Hematopoietic multipotent progenitor cell treated with erythropoietin and hydrocortisone succinate and interleukin-3 and kit ligand, for 4 days (in vitro differentiated cells): ENCODE measurements at places on chromosomes 11 and 22.
A peak's percentile ranks its signal among the peaks of the same experiment; 100 is the strongest.

DNA sequence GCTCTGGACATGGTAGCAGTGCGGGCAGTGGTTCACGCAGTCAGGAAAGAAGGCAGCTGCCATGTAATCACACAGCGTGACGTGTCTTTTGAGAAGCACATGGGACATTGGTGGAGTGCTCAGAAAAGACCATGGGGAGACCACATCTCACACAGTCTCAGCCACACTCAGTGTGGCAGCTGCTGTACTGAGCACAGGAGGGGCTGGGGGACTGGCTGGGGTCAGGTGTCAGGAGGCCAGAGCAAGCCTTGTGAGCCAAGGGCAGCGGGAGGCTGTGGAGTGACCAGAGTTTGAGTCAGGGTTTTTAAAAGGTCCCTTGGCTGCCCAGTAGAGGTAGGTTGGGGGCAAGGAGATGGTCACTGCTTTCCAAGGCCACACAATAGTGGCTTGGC, 18.5 kb downstream of the CLDN5 start:
- DNase-seq: no peak

GRCh38 chr22:40727070-40727963, 48.0 kb downstream of the MCHR1 start:
- DNase-seq: no peak

- peak; percentile 14 for DNase-seq
Measured at GRCh38 chr11:111414267-111414931, 35.3 kb upstream of the POU2AF1 start.

DNA sequence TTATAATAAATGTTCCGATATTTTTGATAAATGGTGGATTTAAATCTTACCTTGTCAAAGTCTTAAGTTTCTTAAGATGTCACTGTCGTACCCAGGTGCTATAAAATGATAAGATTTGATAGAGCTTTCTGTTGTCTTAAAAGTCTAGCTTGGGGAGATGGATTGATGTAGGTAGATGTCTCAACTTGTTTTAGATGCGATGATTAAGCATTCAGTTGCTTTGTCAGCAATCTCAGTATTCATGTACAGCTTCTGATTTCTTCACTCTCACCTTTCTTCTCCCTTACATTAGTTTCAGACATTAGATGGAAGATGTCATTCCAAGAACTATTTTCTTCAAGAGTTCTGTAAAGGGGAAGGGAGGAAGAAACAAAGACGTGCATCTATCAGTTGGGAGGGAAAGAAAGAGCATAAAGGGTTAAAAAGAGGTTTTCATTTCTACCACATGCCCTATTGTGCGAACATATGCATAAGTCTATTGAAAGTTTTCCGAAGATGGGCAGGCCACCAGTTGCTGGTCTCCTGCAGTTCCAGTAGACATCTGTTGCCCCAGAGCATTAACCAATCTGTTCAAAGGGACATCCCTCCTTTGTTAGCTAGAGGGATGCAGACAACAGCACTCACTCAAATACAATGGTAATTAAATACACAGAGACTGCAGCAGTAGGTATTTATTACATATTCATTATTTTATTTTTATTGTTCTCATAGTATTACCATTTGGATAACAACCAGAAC, 38.4 kb downstream of the ZC3H12C start:
- DNase-seq: no peak

DNA sequence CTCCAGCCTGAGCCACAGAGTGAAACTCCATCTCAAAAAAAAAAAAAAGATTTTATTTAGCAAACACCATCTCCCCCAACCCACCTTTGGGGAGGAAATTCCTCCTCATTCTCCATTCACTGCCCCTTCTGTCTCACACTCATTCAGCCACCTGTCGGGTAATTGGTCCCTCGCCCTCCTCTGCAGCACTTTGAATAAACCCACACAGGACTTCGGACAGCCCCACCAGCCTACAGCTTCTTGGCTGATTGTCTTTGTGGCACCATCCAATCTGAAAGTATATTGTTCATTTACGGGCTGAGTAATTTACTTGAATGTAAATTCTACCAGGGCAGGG, 7.5 kb upstream of the GGA1 start:
- DNase-seq: no peak

DNA sequence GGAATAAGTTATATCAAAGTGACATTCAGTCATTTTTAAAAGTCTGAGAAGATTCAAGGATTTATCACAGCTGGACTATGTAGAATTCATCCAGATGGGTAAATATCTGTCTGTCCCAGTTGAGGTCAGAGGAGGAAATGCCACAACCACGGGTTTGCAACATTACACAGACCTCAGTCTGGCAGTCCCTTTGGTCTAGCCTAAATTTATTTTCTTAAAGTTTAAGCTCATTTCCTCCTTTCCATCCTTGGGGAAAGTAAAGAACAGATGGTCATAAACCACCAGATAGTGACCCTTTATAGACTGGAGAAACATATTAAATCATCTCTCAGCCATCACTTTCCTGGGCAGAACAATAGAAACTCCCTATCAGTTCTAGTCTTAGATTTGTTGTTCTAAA, 238.4 kb upstream of the DDI1 start:
- DNase-seq: peak; percentile 48

DNA sequence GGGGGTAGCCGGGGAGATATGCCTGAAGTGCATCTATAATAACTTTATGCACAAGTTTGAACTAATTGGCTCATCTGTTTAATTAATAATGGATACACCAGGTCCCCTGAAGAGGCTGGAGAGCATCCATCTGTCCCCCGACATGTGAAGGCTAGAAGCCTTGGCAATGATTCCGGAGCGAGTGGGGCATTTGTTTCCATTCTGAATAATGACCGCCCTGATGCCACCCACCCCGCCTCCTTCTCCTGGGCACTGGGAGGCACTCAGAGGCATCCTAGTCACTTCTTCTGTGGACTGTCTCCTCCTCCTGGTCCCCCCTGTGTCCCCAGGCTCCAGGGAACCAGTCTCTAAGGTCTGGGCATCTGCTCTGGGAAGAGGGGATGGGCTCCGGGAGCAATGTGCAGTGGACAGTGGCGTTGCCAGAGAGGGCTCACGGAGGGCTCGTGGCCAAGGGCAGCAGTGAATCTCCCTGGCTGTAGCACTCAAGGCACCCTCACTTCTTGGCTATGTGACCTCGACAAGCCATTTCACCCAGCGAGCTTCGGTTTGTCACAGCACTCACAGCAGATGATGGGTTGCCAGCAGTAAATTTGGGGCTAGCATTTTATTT, 64.7 kb downstream of the TSPAN18 start:
- no peak for DNase-seq

DNA sequence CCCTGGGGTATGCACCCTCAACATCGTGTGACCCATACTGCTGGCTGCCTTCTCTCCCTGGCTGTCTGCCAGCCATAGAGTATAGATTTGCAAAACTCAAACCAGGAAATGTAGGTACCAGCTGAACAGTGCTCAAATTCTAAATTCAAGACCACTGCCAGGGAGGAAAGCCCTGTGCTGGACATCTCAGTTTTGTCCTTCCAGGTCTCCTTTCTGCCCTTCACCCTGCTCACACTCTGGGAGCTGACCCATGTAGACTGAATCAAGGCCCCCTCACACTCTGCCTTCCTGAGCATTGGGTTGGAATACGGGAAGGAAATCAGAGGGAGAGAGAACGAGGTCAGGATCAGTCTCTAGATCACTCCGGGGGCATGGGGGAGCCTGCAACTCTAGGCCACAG, 12.4 kb upstream of the DRD2 start:
- DNase-seq: no peak

GRCh38 chr11:7032692-7033091, 12.4 kb downstream of the NLRP14 start:
- DNase-seq: no peak

GRCh38 chr11:66336234-66337102, at the start of gene RIN1:
TSS of gene RIN1 (minus strand) at chr11:66336434. CDS start at chr11:66336402, 32 bp downstream.
- DNase-seq: peak; percentile 79

DNA sequence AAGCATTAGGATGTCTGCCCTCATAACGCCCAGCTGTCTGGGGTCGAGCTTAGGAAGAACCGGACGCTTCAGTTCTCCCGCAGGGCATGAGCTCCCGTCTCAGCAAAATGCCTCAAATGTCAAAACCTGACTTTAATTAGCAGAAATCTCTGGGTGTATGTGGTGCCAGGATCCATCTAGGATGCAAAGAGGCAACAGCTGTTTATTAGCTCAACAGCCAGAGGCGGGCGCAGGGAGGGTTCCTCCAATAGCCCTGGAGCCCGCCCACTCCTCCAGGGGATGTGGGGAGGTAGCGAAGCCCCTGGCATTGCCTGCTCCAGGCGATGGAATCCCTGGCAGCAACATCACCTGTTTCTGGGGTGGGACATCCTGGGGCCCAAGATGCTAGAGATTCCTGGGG, 39.4 kb upstream of the RTL6 start:
- no peak for DNase-seq

DNA sequence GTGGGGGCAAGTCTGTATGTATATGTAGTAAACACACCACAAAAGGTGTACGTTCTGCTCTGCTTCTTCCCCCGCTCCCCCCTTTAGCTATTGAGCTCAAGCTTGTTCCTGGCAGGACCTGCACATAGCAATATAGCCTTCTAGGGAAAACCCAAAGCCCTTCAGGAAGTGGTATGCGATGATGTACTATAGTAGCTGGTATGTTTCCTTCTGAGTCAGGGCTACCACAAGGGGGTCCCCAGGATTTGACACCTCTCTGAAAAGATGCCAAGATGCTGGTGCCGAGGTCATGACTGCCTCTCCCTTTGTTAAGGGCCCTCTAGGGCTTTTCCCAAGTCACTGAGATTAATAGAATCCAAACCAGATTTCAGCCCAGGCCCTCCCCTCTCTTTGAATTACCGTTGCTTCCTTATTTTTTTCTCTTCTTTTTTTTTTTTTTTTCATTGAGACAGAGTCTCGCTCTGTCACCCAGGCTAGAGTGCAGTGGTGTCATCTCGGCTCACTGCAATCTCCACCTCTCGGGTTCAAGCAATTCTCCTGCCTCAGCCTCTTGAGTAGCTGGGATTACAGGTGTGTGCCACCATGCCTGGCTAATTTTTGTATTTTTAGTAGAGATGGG, 268.4 kb downstream of the ETS1 start:
- peak; percentile 22 for DNase-seq

DNA sequence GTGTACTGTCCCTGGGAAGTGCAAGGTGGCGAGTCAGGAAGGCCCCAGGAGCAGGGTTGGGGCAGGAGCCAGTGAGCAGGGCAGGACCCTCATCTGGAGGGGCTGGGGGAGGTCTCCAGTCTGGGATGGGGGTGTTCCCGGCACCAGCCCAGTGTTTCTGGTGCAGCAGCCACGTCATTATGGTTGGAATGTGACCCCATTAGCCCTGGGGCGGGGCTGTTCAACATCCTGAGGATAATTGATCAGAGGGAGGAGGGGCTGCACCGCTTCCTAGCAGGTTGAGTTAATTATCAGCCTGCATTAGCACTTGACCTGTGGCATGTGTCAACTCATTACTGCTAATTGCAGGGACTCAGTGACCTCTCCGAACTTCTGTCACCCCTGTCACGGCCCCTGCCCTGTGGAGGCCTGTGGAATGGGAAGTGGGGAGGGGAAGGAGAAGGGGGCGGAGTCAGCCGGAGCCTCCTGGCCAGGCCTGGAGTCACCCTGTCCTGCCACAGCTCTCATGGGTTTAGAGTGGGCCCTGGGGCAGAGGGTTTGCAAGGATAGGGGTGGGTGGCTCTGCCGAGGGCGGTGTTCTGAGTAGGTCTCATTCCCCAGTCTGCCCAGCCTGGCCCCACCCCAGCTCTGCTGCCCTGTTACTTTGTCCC, 52.8 kb upstream of the CCDC188 start:
- no peak for DNase-seq

DNA sequence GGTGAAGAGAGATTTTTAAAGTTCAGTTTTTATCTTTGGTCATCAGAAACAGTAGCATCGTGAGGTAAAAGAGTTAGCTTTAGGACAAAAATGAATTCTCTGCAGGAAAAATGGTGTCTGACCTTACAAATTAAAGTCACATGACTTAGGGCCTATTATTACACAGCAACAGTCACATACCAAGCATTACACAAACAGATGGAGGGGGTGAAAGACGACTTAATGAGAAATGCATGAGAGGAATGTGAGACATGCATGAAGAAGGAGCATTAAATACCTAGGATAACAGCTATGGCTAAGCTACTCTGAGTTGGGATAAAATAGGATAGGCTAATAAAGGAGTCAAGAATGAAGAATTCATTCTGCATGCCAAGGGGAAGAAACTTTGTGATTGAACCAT, 77.5 kb downstream of the BLID start:
- DNase-seq: no peak

GRCh38 chr11:92295175-92296137, 70.8 kb downstream of the FAT3 start:
- DNase-seq: no peak

DNA sequence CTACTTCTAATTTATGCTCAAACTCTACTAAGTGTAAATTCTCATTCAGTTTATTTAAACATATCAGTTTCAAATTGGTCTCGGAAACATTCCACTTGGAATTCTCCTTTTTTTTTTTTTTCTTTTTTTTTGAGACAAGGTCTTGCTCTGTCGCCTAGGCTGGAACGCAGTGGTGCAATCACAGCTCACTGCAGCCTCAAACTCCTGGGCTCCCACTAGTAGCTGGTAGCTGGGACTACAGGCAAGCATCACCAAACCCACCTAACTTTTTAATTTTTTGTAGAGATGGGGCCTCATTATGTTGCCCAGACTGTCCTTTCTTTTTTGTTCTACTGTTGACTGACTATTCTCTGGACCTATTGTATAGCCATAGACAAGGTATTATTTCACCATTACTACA, 33.3 kb upstream of the CCDC81 start:
- no peak for DNase-seq

DNA sequence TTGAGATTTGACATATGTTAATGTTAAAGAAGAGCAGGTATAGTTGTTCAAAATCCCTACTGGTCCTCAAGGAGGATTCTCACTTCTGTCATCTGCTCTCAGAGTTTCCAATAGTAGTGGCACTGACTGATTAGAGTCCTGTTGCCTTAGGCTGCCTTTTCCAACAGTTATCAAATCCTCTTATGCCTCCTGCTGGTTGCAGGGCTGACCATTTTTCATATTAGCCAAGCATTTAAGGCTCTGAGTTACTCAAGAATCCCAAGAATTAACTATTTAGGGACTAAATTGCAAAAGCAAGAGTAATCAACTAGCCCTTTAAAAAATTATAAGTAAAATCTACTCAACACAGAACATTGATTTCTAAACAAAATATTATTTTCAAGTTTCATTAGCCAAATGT, 212.0 kb upstream of the CHORDC1 start:
- DNase-seq: peak; percentile 36

- DNase-seq: peak; percentile 60
Measured at GRCh38 chr11:65491614-65492386, 7.0 kb upstream of the MALAT1 start.

- no peak for DNase-seq
Measured at GRCh38 chr11:74020539-74020938, 11.7 kb upstream of the UCP3 start.
